Effector memory CD4-positive, alpha-beta T cell (primary cell): ENCODE measurements at places on chromosomes 1 and 21.

DNA sequence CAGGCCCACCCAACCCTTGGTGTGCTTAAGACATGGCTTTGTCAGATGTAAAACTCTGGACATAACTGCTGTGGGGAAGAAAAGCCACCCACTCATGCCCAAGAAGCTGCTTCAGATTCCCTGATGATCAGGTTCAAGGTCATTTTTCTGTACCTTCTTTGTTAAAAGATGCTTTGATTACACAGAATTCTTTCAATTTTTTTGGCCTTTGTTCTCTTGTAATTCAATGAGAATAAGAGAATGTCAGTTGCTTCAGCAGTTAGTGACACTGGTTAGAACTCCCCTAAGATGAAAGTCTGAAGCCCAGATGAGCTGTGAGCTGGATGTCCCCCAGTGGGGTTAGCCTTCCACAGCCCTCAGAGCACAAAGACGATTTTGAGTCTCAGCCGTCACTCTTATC lies 152.7 kb downstream of the CHRM3 start:
- no peak for DNase-seq

GRCh38 chr1:83750201-83750600 lies 248.7 kb downstream of the TTLL7 start:
- no peak for DNase-seq

- DNase-seq = no peak
These were observed 1.3 kb upstream of the SYT6 start for GRCh38 chr1:114154963-114155322.

DNA sequence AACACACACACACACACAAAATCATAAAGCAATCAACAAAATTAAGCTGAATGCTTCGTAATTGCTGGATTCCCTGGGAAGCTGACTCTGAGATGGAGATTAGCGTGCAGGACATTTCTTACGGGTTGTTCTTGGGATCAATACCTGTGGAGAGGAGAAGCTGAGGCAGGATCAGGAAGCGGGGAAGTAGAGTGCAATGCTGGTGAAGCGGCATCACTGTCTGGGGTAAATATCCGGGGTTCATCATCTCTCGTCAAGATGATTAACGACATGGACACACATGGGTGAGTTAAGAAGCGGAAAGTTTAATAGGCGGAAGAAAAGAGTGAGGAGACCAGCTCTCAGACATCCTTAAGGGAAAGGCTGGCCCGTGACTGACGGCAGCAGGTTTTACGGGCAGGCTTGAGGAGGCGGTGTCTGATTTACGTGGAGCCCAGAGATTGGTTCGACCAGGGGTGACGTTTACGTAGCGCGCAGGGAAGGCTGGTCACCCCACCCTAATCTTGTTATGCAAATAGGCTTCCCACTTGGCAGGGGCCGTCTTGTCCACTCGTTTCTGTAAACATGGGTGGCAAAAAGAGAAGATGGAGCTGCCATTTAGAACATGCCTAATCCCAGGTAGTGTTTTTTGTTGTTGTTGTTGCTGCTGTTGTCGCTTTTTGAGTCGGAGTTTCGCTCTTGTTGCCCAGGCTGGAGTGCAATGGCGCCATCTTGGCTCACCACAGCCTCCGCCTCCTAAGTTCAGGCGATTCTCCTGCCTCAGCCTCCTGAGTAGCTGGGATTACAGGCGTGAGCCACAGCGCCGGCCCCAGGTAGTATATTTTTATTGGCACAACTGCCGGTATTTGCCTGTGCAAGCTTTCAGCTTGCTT lies 135.6 kb upstream of the KCNJ15 start:
- DNase-seq = no peak

GRCh38 chr1:67367370-67368045 lies 59.8 kb downstream of the IL12RB2 start:
- no peak for DNase-seq

- no peak for DNase-seq
These were observed 26.3 kb downstream of the MTARC1 start for GRCh38 chr1:220813013-220813412.

GRCh38 chr1:21317035-21317689 lies 26.9 kb upstream of the ECE1 start:
- DNase-seq = no peak

DNA sequence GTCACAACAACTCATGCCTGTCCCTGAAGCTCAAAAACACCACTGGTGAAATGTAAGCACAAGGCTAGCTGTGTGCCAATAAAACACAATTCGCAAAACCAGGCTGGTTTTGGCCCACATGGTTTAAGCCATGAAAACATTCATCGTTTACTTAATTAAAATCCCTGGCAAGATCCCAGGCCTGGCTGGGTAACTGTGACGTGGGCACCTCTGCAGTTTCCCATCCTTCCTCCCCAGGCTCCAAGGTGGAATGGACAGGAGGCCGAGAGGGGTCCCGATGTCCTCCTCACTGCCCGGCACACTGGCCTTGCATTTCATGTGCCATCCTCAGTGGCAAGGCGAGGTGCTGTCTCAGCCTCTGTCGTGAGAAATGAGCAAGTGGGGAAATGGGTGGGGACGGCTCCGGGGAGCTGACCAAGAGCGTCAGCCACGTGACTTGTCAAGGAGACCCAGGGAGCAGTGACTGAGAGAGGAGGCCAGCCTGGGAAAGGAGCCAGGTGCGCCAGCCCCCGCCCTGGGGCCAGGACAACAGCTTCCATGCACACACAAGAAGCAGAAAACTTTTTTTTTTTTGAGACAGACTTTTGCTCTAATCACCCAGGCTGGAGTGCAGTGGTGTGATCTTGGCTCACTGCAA lies 153.1 kb upstream of the RAB4A start:
- DNase-seq = no peak

DNA sequence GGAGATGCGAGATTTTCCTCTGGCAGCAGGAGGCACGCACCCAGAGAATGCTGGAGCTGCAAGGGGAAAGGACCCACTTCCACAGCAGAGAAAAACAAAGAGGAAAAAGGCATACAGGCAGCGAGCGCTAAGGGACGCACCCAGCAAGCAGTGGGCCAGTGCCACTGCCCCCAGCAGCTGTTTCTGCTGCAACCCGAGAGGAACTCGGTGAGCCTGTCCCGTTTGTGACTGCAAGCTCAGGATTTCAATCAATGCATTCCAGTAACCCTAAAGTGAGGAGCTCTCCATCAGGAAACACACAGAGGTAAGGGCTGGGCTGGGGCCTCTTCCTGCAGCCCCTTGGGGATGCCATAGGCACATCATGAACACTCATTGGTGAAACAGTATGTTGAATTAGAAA lies 58.7 kb downstream of the ACP6 start:
- no peak for DNase-seq
